Activated naive CD8-positive, alpha-beta T cell treated with anti-CD3 and anti-CD28 coated beads for 36 hours (primary cell): ENCODE measurements at places on chromosomes 2 and 18.

DNA sequence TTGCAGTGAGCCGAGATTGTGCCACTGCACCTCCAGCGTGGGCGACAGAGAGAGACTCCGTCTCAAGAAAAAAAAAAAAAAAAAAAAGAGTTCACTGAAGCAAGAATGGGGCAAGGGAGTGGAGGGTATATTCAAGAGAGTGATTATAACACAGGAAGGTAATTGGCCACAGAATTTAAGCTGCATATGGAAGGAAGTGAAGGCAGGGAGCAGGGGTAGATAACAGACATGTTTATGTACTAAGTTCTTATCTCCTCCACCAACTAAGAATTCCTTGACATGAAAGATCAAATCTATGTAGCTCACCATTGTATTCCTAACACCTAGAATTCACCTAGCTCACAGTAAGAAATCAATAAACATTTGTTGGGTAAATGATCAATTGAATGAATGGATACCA lies 37.3 kb downstream of the GKN2 start:
- DNase-seq = no peak

GRCh38 chr2:37773371-37774130 lies 102.1 kb upstream of the CDC42EP3 start:
- no peak for DNase-seq

GRCh38 chr2:71789556-71790204 lies 336.3 kb downstream of the DYSF start:
- no peak for DNase-seq

DNA sequence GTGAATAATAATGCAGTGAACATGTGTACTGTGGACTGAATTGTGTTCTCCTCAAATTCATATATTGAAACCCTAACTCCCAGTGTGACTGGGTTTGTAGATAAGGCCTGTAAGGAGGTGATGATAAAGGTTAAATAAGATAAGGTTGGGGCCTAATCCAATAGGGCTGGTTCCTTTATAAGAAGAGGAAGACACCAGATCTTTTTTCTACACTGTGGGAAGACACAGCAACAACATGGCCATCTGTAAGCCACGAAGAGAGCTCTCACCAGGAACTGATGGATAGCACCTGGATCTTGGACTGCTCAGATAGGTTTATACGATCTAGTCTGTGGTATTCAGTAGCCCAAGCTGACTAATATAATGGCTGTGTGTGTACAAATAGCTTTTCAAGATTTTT lies 66.8 kb downstream of the BMPR2 start:
- DNase-seq = no peak

- no peak for DNase-seq
These were observed 36.4 kb upstream of the KCTD1 start for GRCh38 chr18:26584745-26585144.

GRCh38 chr2:41902897-41903296 lies 144.9 kb upstream of the PKDCC start:
- DNase-seq = no peak

DNA sequence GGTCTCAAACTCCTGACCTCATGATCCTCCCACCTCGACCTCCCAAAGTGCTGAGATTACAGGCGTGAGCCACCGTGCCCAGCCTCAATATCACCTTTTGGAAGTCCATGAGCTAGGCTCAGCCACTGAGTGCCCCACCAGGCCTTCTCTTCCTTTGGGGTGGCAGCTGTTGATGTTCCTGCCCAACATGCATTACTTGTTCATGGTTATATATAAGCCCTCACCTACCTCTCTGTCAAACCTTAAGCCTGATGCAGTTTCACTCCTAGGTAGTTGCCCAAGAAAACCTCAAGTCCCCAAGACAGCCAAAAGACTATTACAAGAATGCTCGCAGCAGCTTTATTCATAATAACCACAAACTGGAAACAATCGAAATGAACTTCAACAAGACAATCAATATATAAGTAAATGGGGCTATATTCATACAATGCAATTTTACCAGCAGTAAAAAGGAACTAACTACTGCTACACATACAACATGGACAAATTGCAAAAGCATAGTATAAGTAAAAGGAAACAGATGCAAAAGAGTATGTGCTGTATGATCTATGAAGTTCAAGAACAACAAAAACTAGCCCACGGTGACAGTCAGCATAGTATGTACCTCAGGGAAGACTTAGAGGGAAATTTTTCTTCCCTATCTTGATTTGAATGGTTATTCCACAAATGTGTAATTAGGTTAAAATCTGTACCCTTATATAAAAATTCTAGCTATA lies 59.6 kb upstream of the REL start:
- no peak for DNase-seq

DNA sequence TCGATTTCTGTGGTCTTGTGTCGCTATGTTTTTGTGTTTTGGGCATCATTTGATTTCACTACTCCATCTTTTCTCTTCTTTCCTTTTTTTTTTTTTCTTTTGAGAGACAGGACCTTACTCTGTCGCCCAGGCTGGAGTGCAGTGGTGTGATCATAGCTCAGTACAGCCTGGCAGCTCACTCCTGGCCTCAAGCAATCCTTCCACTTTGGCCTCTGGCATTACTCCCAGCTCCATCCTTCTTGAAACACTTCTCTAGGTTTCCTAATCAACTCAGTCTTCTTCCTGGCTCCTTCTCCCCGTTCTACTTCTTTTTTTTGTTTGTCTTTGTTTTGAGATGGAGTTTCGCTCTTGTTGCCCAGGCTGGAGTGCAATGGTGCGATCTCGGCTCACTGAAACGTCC lies 26.5 kb downstream of the TCF23 start:
- DNase-seq = no peak
